ENCODE measurements at places on chromosomes 3 and 15.

GRCh38 chr3:133367403-133367802, 32.5 kb upstream of the BFSP2 start:
- no peak for DNase-seq

- DNase-seq: no peak
Observed at GRCh38 chr3:134624537-134625287, 26.1 kb downstream of the KY start.

GRCh38 chr3:8166014-8166413, 335.6 kb upstream of the LMCD1 start:
- no peak for DNase-seq

DNA sequence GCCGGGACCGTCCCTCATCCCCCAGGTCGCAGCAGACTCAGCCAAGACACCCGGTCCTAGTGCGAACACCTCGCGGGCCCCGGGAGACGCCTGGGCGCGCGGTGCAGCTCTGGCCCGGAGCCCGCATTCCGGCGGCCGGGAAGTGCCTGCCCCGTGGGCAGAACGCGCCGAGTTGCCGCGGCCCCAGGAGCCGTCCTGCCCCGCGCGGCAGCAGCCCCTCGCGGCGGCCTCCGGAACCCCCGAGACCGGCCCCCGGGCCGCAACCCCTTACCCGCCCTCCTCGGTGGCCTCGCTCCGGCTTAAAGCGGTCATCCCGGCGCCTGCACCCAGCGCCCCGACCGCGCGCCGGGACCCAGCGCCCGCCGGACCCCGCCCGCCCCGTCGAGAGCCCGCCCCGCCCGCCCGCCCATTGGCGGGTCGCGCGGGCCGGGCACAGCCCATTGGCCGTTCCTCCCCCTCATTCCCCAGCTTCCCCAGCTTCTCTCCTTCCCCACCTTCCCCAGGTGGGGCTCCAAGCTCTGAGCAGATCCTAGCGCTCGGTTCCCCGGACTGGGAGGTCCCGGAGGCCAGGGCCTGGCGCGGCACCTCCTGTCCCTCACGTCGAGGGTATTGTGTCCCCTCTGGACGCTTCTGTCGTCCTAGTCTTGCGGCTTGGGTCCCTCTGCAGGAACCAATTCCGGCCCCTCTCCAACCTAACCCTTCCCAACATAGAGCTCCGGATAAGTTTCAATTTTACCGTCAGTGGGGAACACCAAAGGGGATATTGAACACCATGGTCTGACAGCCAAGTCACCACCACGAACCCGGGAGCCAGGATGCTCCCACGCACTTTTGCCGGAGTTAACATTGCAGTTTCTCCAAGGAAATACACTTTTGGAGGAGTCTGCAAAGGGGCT, at the start of gene GRAMD2A:
Gene GRAMD2A (minus strand): TSS at position 328 of the 896 bp plus-strand sequence.
- DNase-seq: peak; percentile 29

- DNase-seq: peak; percentile 99
Observed at GRCh38 chr15:70097321-70098152, at the start of gene TLE3. TLE3 (minus strand) TSS chr15:70097917; CDS start chr15:70096798, 1,119 bp downstream.

DNA sequence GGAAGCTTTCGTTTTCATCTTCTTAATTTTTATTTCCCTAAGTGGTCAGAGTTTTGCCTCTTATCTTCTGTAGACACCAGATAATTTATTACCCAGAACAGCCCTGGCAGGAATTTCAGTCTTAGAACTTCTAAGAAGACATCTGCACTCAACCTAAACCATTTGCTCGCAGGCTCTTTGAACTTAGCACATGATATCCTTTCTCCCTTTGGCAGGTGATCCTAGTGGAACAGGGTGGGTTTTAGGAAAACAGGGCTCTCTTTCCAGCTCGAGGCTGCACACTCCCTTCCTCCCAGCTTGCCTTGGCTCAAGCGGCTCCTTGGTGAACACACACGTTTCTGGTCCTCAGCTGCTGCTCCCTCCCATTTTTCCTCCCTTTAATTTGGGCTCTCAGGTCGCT, 116.5 kb downstream of the THSD4 start:
- DNase-seq: no peak

DNA sequence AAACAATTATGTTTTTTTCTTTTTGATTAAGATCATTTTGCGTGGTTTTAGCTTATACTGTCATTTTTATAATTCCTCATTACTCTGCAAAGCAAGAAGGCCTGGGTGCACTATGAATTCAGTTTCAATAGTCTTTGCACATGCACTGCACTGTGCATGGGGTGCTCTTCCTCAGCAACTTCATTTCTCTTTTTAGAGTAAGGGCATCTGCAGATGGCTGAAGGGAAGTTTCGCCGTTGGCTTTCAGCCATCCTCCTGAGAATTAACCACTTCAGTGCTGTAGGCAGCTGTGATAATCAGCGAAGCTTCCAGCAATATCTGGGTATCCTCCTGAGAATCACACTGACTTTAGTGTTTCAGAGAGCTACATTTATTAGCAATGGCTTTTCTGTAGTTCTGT, 284.8 kb downstream of the GBE1 start:
- no peak for DNase-seq

DNA sequence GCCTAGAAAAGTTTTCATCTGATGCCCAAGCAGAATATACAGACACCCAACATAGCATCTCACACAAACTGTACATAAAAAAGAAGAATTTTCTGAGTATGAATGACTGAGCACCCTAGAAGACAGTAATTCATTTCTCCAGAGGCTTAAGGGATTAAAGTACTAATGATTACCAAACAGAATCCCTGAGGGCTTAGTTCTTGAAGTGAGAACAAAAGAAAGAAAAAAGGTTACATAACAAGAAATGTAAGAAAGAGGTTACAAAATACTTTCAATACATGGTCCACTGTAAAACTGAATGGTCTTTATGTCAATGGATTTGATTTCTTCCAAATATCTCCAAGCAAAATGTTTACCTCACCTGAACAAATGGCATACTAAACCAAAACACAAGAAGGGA, 9.1 kb upstream of the NEK10 start:
- no peak for DNase-seq

GRCh38 chr3:185341616-185342458, 21.1 kb upstream of the MAP3K13 start:
- DNase-seq: no peak

- DNase-seq: no peak
Observed at GRCh38 chr3:131169331-131169730, 142.7 kb downstream of the NEK11 start.

Data from fibroblast of pulmonary artery (primary cell).